ENCODE measurements at places on chromosomes 12 and 14.

DNA sequence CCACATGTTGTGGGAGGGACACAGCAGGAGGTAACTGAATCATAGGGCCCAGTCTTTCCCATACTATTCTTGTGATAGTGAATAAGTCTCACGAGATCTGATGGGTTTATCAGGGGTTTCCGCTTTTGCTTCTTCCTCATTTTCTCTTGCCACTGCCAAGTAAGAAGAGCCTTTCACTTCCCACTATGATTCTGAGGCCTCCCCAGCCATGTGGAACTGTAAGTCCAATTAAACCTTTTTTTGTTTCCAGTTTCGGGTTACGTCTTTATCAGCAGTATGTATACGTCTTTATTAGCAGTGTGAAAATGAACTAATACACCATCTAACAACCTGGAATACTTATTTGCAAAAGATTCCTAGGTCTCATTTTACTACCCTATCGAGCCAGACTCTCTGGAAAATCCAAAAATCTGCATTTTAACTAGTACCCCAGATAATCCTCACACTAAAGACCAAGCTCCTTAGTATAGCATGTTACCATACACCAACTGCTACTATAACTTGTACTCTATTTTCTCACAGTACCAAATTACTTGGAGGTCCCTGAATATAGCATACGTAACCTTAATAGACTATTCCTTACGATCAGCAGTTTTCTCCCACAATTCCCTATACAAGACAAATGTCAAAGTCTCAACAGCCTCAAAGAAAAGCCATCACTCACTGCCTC lies 11.5 kb downstream of the GTF2A1 start:
- no peaks in the 10 kb centered on the region for H3K27me3 ChIP-seq
- DNase-seq, result peak; percentile 90
- H3K4me1 ChIP-seq, result peaks cover 71% of the 10 kb centered on the region
- H3K36me3 ChIP-seq, result peaks cover 43% of the 10 kb centered on the region

GRCh38 chr12:113341535-113341934 lies 6.6 kb upstream of the SLC8B1 start:
- no peak for DNase-seq
- H3K27ac ChIP-seq, result no peak overlapping the region
- no peaks in the 10 kb centered on the region for H3K4me1 ChIP-seq
- no peaks in the 10 kb centered on the region for H3K36me3 ChIP-seq

DNA sequence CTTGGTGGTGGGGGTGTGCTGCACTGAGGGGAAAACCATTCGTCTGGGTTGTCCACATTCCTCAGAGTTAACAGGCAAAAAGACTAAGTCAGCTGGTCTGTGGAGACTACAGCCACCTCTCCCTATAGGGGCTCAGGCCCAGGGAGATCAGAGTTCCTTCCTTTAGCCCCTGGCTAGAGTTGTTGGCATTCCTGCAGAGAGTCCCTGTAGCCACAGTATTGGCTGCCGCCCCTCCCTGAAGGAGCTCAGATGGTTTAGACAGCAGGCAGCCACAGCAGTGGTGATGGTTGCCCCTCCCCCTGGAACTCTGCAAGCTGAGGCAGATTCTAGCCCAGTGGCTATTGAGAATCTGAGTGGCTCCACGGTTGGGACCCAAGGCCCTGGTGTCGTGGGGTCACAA lies 1072.5 kb upstream of the ATXN7L3B start:
- no peaks in the 10 kb centered on the region for H3K4me1 ChIP-seq
- no peaks in the 10 kb centered on the region for H3K36me3 ChIP-seq
- no peak for DNase-seq
- H3K4me3 ChIP-seq, result no peak overlapping the region

- no peaks in the 10 kb centered on the region for H3K27me3 ChIP-seq
- H3K27ac ChIP-seq, result no peak overlapping the region
- no peaks in the 10 kb centered on the region for H3K36me3 ChIP-seq
- no peak for DNase-seq
These were observed 3.7 kb downstream of the GZMB start for GRCh38 chr14:24630087-24630871.

DNA sequence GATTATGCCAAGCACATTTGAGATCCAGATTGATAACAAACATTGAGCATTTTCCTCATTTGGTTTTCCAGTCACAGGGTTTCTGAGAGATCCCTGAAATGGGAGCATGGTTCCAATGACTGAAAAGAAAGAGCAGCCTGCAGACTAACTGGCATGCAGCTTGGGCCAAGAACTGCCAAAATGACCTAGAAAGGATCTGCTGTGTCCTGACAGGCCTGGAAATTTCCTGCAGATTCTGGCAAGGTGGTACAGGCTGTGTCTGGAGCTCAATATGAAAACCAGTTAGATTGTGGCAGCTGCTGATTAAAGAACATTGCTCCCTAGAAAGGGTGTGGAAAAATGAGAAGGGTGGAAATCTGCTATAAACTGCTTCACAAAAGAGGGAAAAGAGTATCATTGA lies 417.3 kb downstream of the IPO8 start:
- H3K27ac ChIP-seq, result no peak overlapping the region
- DNase-seq, result no peak
- no peaks in the 10 kb centered on the region for H3K36me3 ChIP-seq
- no peaks in the 10 kb centered on the region for H3K4me1 ChIP-seq
- no peak overlapping the region for H3K4me3 ChIP-seq

DNA sequence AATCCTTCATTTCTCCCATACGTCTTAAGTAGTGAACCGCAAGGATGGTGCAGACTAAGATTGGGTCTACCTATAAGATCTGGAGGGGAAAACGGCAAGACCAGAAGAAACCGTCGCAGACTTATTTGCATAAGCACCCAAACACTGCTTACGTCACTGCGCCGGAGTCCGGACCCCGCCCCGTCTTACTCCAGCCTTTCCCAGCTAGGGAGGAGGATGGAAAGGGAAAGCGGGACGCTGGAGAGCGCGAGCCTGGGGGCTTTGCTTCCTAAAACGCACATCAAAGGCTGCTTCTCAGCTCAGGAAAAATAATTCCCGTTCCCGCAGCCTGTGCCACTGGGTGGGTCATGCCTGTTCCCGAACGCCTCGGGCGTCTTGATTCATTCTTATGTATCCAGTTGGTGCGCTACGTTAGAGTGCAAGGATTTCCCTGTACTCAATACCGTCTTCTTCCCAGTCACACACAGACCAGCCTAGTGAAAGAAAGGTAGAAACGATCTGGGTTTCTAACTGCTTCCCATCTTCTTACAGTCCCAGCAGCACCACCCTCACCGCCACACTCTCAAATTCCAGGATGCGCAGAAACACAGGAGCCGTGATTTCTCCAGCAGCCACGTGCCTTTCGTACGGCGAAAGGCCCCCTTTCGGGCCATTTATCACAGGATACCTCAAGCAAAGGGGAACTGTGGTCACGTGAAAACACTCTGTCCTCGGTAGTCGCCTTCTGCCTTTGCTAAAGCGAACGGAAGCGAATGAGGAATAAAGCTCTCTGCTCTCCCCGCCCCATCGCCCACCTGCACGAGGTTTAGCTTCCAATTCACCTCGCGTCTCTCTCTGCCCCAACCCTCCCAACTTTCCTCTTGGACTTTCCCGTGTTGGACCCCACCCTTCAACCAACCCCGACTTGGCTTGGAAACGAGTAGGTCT lies 1.1 kb downstream of the SLC6A15 start:
- no peak overlapping the region for H3K4me3 ChIP-seq
- no peak for DNase-seq
- H3K4me1 ChIP-seq, result no peaks in the 10 kb centered on the region
- no peaks in the 10 kb centered on the region for H3K27me3 ChIP-seq

DNA sequence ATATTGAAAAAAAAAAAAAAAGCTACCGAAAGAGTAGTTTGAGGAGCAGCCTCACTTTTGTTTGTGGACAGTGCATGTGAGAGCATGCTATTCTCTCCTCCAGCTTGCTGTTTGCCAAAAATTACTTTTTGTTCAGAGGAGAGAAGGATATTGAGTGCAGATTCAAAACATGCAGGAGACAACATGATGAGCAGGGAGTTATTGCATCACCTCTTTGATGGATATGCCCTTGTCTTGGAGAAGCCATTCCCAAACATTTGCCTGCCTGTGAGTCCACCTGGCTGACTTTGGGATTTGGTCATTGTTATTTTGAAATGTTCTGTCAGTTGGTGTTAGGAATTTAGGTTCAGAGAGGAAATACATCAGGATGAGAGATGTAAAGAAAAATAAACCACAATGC lies 2.4 kb downstream of the C12orf75 start:
- peaks cover 54% of the 10 kb centered on the region for H3K4me1 ChIP-seq
- H3K27me3 ChIP-seq, result no peaks in the 10 kb centered on the region
- H3K4me3 ChIP-seq, result peak overlapping the region; percentile 87
- peaks cover 23% of the 10 kb centered on the region for H3K36me3 ChIP-seq
- peak; percentile 54 for DNase-seq

DNA sequence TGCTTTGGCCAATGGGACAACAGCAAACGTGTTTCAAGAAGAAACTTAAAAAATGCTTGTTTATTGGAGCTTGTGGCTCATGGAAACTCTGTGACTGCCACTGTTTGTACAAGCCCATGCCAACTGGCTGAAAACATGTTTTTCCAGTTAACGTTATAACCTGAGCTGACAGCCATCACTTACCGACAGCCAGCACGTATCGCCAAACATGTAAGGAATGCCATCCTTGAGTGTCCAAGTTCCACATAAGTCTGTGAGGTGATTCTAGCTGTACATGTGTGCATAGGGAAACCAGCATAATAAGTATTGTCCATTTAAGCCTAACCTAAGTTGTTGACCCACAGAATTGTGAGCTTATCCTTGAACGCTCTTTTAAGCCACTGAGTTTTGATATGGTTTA lies 596.9 kb downstream of the TRHDE start:
- H3K27me3 ChIP-seq, result no peaks in the 10 kb centered on the region
- H3K4me3 ChIP-seq, result no peak overlapping the region
- no peaks in the 10 kb centered on the region for H3K36me3 ChIP-seq
- DNase-seq, result no peak
- H3K4me1 ChIP-seq, result no peaks in the 10 kb centered on the region

DNA sequence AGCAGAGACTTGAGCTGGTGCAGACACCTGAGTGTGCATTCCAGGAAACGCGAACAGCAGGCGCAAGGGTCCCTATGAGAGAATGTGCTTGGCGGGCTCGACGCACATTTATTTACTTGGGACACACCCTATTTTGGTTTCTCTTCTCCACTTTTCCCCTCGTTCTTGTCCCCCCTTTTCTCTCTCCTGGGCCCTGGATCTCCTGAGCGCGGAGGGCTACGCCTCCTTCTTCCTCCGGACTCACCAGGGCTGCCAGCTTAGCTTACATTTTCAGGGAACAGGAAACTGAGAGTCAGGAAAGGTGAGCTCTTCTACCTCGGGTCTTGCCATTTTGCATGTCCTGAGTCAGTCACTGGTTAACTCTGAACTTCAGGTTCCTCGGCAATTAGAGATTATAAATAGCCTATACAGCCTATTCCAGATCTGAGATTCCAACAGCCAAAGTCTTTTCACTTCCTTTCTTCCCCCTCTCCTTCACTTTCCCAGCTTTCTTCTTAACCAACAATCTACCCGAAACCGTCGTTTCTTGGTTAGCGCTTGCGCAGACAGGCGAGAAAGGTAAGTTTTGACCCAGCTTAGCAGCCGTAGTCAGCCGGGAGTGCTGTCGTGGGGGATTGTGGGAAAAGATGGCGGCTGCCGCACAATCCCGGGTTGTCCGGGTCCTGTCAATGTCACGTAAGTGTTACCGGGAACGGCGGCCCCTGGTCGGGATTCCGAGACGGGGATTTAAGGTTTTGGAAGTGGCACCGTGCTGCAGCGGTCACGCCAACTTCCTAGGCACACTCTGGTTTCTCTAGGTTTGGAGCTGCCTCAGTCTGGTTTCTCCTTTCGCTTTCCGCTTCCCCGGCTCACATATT lies at the start of the genes AKAP3 and NDUFA9:
Gene AKAP3, minus strand, starts transcription at position 551 of the 857 bp plus-strand sequence. CDS start 10,855 bp downstream, outside the sequence.
Gene NDUFA9, plus strand, starts transcription at position 614 of the 857 bp plus-strand sequence. Its CDS starts 13 bp downstream, at position 627.
- H3K27ac ChIP-seq, result peak within 1 kb of the TSS; percentile 16
- peaks cover 2% of the 10 kb centered on the region for H3K36me3 ChIP-seq
- peaks cover 47% of the 10 kb centered on the region for H3K4me1 ChIP-seq
- peak; percentile 93 for DNase-seq

DNA sequence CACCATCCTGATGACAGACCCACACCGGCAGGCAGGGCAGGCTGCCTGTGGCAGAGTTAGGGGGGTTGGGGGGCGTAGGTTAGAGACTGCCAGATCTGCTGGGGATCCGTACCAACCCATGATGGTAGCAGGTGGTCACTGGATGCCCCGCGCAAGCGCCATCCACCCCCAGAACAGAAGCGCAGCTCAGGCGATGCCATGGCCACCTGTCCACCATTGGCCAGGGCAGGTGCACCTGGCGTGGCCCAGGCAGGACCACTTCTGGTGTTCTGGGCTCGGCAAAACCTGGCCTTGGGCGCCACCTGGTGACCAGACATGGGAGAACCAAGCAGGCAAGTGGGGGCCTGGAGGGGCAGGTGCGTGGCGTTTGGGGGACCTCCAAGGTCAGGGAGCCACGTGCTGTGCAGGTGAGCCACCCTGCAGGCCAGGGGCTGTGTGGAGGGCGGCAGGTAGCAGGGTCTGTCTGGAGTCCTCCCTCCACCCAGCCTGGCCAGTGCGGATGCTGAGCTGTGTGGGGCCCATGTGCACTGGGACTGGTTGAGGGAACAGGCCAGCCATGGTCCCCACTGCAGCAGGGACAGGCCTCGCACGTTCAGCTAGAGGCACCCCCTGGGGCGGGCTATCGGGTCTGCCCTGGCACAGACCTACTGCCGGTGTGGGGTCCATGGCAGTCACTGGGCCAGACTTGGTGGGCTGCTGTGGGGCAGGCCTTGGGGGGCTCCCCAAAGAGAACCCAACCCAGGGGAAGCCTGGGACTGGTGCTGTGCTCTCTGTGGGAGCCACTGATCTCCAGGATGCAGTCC lies 15.6 kb downstream of the BAG5 start:
- no peaks in the 10 kb centered on the region for H3K27me3 ChIP-seq
- peak; percentile 93 for DNase-seq
- no peaks in the 10 kb centered on the region for H3K36me3 ChIP-seq
- peaks cover 10% of the 10 kb centered on the region for H3K4me1 ChIP-seq
- H3K4me3 ChIP-seq, result no peak overlapping the region

DNA sequence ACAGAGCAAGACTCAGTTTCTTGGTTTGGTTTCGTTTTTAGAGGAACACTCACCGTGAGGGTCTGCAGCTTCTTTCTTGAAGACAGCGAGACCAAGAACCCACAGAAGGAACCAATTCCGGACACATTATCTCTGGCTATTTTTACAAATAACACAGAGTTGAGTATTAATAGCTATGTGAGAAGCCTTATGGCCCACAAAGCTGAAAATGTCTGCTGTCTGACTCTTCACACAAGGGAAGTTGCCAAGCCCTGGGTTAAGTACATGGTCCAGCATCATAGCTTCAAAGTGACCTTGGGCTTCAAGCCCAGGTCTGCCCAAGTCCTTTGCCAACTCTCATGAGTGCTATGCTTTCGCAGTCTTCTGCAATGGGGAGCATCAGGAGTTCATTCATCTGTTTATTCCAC lies 2.6 kb upstream of the LGMN start:
- H3K4me1 ChIP-seq, result no peaks in the 10 kb centered on the region
- H3K27ac ChIP-seq, result no peak overlapping the region
- H3K27me3 ChIP-seq, result no peaks in the 10 kb centered on the region
- DNase-seq, result no peak
- no peaks in the 10 kb centered on the region for H3K36me3 ChIP-seq

- peak; percentile 43 for DNase-seq
- H3K4me1 ChIP-seq, result peaks cover 52% of the 10 kb centered on the region
- H3K27me3 ChIP-seq, result no peaks in the 10 kb centered on the region
- peak overlapping the region; percentile 83 for H3K27ac ChIP-seq
- no peak overlapping the region for H3K4me3 ChIP-seq
These were observed 7.2 kb downstream of the NAB2 start for GRCh38 chr12:57096099-57096572.

- H3K27me3 ChIP-seq, result no peaks in the 10 kb centered on the region
- peaks cover 99% of the 10 kb centered on the region for H3K4me1 ChIP-seq
- no peaks in the 10 kb centered on the region for H3K36me3 ChIP-seq
- peak overlapping the region; percentile 99 for H3K27ac ChIP-seq
These were observed 57.8 kb downstream of the CLMN start for GRCh38 chr14:95261616-95262510.

Measured in Karpas-422 (cell line).